ENCODE measurements at places on chromosomes 11 and 22. TPM values are rescaled to one million over a fixed set of nuclear protein-coding genes. Genes with fewer than 3 reads are reported as not detected.

The SPDYC gene
- not detected for total RNA-seq

The APOBEC3B gene
- total RNA-seq, result 18.9 TPM

The CELSR1 gene
- total RNA-seq, result 0.47 TPM

The BIRC3 gene
- 208 TPM for total RNA-seq
